Body of pancreas (tissue), 4 donors: ENCODE measurements at places on chromosomes 11 and 22.
A peak's percentile ranks its signal among the peaks of the same experiment; 100 is the strongest.

GRCh38 chr22:32917577-32918354 is 116.3 kb downstream of the TIMP3 start:
- no peak for DNase-seq

DNA sequence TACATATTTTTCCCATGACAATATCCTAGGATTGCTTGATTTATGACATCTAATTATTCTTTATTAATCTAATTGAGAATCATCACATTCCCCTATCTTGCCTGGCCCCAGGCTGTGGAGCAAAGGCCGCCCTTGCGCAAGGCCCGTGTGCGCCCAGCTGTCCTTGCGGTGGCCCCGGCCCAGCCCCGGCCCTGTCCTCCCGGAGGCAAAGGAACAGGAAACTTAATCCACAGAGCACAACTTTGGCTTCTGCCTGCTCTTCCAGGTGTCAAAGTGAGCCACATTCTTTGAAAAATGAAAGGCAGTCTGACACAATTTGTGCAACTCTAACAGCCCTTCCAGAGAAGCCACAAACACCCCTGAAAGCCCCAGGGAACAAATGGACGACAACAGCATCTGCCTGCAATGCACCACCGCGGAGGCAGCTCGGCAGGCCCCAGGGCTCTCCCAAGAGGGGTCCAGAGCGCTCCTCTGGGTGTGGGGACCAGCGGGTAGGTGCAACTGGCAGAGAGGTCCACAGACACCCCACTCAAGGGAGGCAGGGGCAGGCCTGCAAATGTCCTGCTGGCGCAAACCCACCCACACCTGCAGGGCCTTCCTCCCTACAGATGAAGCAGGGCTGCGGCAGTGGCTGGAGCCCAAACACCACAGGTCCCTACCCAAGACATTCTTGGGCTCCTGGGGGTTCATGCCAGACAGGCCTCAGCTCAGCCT is 30.3 kb downstream of the GNB1L start:
- DNase-seq: no peak

GRCh38 chr22:46881373-46882118 is 119.1 kb downstream of the TBC1D22A start:
- no peak for DNase-seq

DNA sequence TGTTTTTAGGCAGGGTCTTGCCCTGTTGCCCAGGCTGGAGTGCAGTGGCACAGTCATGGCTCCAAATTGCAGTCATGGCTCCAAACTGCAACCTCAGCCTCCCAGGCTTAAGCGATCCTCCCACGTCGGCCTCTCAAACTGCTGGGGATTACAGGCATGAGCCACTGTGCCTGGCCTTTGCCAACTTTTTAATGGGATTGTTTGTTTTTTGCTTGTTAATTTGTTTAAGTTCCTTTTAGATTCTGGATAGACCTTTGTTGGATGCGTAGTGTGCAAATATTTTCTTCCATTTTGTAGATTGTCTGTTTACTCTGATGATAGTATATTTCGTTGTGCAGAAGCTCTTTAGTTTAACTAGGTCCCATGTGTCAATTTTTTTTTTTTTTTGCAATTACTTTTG is 10.0 kb upstream of the SCGB1D1 start:
- no peak for DNase-seq

DNA sequence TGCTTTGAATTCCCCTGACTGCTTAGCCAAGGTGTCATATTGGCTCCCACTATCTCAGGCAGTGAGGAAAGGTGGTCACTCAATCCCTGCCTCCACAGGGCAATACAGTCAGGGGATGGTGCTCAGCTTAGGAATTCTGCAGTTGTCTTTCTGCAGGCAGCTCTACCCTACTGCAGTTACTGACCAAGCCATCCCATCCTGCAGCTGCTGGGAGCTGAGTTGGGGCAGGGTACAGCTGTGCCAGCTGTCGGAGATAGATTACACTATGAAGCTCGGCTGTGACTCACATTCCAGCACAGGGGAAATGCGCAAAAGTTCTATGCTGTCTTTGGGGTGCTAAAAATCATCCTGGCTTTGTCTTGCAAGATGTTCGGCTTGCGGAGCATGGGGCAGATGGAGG is 4.4 kb upstream of the DAGLA start:
- DNase-seq: no peak

DNA sequence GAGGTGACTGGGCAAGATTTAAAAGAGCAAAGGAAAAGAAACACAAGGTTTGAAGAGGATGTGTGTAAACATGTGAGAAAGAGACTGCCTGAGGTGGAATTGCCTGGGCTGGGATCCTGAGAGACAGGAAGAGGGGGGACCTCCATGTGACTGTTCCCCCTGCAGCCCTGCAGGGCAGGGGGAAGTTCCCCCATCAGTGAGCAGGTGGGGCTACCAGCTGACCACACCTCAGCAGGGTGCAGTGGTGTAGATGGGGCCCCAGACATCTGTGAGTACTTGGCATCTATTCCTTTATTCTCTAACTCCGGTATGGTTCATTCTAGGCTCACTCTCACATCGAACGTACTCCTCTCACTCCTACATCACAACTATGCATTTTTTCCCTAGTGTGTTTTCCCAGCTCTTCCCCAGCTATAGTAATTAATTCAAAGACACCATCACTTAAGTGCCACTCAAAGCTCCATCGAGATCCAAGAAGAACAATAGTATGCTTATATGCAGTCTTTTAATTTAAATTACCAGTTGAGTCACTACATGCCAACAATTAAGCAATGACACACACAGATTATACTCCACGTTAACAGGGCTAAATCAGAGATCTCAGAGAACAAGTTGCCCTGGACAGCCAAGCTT is 42.7 kb downstream of the LGR4 start:
- DNase-seq: no peak

GRCh38 chr11:32420937-32421901 is 14.1 kb downstream of the WT1 start:
- no peak for DNase-seq

- DNase-seq: no peak
Observed at GRCh38 chr11:78228467-78228866, 39.7 kb downstream of the USP35 start.

- no peak for DNase-seq
Observed at GRCh38 chr11:3120071-3120792, 44.9 kb downstream of the OSBPL5 start.

GRCh38 chr11:20049231-20049630 is 111.0 kb downstream of the DBX1 start:
- no peak for DNase-seq

GRCh38 chr11:123475469-123475868 is 45.4 kb downstream of the GRAMD1B start:
- DNase-seq: no peak

DNA sequence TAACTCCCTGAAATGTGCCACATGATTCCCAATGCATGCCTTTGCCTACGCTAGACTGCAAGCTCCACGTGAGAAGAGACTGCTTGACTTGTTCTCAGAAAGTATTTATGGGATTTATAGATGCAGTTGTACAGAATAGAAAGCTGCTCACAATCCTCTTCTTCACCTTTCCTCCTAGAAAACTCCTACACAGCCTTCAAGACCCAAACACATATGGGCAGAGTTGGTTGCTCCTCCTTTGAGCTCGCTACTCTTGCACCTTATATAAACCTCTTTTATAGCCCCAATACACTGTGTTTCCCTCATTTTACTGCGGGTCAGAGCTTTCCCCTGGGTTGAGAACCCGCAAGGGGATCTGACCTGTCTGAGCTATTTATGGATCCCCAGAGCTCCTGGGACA is 16.4 kb downstream of the C1QTNF6 start:
- DNase-seq: no peak

DNA sequence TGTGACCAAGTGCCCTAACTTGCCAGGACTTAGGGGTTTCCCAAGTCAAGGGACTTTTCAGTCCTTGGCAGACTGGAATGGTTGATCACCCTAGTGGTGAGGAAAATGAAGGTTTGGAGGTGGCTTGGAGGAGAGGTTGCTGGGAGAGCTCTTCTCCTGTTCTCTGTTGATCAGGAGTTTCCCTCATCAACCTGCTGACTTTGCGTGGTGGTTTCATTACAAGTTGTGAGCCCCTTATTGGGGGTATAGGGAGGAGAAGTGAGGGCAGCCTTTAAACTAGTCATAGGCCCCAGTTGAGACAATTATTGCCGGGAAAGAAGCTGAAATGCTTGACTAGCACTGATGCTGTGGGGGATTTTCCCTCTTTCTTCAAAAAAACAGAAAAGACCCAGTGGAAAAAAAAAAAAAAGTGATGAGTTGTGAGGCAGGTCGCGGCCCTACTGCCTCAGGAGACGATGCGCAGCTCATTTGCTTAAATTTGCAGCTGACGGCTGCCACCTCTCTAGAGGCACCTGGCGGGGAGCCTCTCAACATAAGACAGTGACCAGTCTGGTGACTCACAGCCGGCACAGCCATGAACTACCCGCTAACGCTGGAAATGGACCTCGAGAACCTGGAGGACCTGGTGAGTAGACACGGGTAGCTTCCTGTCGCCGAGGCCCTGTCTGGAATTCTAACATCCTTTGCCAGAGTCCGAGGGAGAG is at the start of gene CXCR5:
Gene CXCR5, plus strand, starts transcription at position 525 of the 704 bp plus-strand sequence. Its CDS starts 50 bp downstream, at position 575.
- DNase-seq: no peak

DNA sequence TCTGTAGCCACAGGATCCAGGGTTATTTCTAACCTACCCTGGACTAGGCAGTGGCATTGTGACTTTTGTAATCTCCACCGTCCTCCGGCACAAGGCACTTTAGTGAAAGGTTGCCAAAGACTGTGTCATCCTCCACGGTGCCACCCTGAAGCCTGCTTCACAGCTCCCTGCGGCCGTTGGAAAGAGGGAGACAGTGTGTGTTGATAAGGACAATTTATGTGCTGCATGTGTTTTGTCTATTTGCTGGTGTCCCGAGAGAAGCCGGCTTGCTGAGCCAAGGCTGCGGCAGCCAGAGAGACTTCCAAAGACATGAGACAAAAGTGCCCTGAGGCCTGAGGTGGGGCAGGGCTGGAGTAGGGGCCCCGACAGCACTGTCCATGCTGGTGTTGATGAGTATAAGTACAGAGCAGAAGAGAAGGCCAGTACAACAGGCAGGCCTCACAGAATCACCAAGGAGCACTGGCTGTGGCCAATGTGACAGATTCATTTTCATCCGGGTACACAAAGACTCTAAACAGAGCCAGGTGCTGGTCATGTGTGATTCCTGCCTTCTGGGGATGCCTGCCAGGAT is 40.9 kb downstream of the GALNT18 start:
- DNase-seq: no peak

GRCh38 chr11:68598816-68599653 is 85.3 kb upstream of the GAL start:
- DNase-seq: no peak

DNA sequence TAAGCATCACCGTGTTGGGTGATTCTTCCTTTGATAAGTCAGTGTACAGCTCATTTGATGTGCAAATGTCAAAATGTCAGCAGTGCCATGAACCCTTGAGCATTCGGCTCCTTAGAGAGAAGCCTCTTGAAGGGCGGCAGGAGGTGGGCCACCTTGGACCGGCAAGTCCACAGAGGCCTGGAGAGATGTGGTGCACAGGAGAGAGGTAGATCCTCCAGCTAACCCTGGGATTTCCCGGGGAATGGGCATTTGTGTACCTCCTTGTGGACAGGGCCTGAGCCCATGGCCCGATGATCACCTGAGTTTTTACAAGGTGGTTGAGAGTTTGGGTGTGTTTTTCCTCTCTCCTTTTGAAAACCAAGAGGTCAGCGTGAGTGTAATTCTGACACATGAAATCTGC is 133.2 kb upstream of the RCN1 start:
- DNase-seq: no peak

GRCh38 chr11:76443268-76443980 is 1.4 kb upstream of the EMSY start:
- no peak for DNase-seq

- DNase-seq: no peak
Observed at GRCh38 chr22:48197189-48197690, 1434.8 kb downstream of the TBC1D22A start.

GRCh38 chr11:65113361-65113756 is 1.7 kb downstream of the TM7SF2 start:
- DNase-seq: peak; percentile 55

DNA sequence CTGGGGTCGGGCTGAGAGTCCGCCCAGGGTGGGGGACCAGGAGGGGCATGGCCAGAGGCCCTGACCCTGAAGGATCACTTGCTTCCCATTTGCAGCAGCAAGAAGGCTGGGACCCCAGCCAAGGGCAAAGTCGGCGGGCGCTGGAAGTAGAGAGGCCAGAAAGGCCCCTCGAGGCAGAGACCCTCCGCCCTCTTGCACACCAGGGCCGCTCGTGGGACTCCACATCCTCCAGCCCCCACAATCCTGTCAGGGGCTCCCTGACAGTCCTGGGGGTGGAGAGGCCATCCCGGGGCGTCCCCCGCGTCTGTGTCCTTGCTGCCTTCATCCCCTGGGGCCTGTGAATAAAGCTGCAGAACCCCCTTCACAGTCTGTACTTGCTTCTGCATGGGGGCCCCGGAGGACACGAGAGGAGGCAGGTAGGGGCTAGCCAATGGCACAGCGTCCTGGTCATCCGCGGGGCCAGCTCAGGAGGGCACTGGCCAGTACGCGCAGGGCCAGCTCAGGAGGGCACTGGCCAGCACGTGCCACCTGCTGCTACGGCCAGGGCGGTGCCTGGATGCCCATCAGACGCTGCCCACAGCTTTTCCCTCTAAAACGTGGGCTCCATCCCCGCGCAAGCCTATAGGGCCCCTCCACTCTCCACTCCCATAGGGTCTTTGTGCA is 8.7 kb upstream of the MRPL23 start:
- no peak for DNase-seq

GRCh38 chr11:117701781-117702180 is 95.2 kb downstream of the DSCAML1 start:
- no peak for DNase-seq

DNA sequence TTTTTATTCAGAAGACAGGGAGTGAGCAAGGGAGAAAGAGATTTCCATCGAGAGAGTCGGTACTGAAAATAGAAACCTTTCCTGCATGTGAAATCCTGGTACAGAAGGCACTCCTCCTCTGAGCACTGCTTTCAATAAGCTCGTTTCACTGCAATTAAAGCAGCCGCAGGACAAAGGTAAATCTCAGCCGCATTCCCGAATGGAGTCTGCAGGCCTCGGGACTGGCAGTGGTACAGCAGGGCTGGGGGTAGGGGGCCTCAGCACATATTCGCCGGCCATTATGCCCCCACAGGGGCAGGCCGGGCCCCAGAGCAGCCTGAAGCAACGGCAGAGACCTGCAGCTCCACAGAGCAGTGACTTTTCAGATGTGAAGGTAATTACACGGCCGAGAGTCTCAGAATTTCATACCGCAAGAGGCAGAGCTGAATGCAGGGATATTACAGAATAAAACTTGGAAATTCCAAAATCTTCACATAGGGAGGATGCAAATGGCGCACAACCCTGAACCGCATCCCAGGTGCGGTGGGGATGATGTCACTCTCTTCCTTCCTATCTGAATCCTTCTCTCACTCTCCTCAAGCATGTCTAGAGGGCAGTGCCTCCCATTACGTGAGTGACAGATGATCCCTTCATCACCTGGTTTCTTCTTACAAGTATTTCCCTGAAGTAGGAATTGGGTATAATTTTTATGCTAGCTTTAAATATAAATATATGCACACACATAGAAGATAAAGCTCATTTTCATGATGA is 622.1 kb downstream of the OPCML start:
- no peak for DNase-seq

GRCh38 chr22:40728731-40729189 is 49.5 kb downstream of the MCHR1 start:
- DNase-seq: no peak
